ENCODE measurements at places on chromosomes 16 and 17.

DNA sequence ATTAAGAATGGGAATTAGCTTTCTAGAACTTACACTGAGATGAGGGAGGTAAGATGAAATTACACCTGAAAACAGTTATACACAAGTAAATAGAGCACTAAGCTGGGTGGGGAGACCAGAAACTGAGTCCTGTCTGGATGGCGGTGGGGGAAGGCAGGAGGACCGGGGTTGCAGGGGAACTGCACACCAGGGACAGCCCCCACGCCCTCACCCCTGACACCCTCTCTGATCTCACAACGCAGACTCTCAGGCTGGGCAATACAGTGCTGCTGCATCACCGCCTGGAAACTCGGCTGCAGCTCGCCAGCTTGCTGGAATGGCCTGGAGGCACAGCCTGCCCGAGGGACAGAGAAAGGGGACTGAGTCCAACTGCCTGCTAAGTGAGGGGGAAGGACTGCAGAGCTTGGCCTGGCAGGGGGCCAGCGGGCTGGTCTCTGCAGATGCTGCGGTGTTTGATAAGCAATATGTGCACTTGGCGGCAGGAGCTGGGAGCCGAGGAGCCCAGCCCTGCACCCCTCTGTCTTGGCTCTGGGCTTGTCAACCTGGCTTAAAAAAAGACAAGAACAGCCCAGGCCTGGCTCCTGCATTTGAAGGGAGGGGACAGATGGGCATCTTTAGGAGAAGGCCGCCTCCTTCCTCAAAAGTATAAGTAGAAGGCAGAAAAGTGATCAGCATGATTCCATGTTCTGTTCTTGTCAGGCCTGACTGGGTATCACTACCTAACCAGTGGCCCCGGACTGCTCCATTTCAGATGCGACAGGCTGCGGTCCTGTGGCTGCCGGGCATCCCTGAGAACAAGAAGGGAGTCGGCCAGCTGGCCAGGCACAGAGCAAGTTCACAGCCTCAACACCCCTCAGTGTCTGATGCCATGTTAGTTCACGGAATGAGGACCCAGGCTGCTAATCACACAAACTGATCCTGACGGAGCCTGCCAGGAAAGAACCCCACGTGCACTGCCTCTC, 30.2 kb downstream of the SPHK1 start:
- DNase-seq, result no peak

- no peak for DNase-seq
Observed at GRCh38 chr16:50235581-50235980, 30.8 kb upstream of the ADCY7 start.

DNA sequence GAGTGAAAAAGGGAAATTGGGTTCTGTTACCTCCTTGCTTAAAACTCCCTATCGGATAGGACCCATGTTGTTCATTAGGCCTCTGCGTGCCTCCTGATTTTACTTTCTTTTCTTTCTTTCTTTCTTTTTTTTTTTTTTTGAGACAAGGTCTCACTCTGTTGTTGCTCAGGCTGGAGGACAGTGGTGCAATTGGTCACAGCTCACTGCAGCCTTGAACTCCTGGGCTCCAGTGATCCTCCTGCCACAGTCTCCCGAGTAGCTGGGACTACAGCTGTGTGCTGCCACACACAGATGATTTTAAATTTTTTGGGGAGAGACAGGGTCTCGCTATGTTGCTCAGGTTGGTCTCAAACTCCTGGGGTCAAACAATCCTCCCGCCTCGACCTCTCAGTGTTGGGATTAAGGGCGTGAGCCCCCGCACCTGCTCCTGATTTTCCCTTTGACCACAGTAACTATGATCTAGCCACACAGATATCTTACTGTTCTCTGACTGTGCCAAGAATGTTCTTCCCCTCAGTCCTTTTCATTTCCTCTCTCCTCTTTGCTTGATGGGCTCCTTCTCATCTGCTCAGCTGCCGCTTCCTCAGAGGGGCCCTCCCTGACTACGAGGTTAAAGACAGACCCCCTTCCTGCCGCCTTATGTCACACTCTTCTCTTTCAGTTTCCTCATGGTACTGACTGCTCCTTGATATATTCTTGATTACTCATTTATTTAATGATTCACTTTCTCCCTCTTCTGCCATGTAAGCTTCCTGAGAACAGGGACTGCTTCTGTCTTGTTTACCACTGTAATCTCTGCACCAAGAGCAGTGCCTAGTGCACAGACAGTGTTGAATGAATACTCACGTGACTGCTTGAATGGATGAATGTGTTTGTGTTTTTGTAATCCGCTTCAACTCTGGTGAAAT, 44.3 kb downstream of the LCMT1 start:
- DNase-seq, result no peak

- no peak for DNase-seq
Observed at GRCh38 chr17:81033535-81034167, 1.3 kb upstream of the BAIAP2 start.

DNA sequence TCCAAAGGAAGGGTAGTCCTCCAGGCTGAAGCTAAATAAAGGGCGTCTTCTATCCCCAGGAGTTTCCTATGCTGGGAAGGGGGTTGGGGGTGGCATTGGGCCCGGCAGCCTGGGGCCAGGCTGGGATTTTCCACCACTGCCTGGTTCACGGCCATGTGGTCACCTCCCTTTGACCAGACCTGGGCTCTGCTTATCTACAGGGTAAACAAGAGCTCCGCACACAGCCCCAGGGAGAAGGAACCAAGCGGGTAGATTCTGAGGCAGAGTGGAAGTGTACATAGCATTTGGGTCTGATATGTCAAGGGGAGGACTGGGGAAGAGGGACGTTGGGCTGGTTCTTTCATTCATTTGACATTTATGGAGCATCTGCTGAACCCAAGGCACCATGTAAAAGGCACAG, 27.2 kb upstream of the TMEM220 start:
- DNase-seq, result no peak

DNA sequence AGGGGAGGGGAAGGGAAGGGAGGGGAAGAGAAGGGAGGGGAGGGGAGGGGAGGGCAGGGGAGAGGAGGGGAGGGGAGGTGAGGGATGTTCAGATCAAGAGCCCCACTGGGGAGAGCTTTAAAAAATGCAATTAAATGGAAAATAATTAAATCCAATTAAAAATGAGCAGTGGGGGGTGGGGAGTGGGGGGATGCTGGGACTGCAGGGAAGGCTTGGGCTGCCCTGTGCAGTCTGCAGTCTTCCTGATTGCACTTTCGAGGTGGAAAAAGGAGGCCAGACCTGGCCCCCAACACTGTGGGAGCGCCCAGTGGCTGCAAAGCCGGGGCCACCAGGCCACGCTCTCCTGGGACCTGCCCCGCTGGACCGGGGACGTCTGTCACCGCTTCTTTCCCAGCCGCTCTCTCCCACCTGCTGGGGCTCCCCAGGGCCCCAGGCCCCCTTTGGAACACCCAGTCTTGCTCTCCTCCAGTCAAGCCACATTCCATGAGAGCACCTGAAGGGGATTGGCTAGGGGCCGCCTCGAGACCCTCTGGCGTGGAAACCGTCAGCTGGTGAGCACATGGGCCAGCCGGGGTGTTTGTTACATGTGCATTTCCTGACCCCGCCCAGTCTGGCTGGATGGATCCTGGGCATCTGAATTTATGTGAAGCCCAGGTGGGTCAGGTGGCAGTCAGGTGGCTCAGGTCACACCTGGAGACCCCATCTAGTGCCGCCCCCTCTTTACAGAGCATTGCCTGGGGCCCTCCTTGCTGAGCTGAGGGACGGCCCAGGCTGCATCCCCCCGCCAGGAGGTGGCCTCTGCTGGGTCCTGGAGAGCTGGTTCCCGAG, 37.6 kb upstream of the CBFA2T3 start:
- no peak for DNase-seq

DNA sequence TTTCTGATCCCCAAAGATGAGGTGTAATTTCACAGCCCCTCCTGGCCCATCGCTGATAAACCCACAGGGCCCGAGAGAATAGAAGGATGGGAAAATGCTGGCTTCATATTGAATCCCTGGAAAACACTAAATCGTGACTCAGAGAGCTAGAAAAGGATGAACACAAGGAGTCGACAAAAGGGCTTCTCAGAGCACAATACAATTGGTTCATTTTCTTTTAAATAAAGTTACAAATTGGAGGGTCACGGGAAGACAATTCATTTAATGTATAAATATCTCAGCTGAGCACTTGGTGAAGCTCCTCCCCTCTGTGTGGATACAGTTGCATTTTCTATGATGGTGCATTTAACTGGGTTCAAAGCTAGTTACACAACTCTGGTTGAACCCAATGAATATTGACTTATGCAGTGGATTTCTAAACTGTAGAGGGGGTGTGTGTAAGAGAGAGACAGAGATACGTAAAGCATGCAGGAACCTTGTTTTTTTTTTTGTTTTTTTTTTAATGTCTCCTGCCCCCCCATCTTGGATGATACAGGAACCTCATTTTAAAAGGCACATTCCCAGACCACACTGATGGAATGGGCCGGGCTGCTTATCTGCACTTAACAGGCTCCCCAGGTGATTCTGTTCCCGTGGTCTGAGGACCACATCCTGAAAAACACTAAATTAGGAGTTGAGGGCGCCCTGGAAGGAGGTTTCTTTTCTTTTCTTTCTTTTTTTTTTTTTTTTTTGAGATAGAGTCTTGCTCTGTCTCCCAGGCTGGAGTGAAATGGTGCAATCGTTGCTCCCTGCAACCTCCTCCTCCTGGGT, 14.1 kb downstream of the TTYH2 start:
- no peak for DNase-seq

DNA sequence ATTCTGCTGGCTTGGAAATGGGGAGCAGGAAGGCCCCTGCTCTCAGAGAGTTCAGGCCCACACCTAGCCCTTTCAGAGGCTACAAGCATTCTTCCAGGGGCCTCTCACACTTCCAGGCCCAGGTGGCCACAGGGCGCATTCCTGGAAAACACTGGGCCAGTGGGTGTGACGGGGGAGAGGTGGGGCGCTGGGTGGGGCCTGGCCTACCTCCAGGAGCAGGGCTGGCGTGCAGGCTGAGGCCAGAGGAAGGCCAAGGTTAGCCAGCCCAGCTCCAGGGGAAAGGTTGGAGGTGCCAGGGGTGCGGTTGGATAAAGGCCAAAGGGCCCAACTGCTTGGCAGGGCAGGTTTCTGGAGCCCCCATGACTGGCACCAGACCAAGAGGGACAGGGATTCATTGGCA, 198.2 kb downstream of the MAF start:
- DNase-seq, result peak; percentile 67

- no peak for DNase-seq
Observed at GRCh38 chr16:68764862-68765261, 27.8 kb downstream of the CDH1 start.

GRCh38 chr17:59853168-59853918, 39.4 kb downstream of the TUBD1 start:
- peak; percentile 89 for DNase-seq

DNA sequence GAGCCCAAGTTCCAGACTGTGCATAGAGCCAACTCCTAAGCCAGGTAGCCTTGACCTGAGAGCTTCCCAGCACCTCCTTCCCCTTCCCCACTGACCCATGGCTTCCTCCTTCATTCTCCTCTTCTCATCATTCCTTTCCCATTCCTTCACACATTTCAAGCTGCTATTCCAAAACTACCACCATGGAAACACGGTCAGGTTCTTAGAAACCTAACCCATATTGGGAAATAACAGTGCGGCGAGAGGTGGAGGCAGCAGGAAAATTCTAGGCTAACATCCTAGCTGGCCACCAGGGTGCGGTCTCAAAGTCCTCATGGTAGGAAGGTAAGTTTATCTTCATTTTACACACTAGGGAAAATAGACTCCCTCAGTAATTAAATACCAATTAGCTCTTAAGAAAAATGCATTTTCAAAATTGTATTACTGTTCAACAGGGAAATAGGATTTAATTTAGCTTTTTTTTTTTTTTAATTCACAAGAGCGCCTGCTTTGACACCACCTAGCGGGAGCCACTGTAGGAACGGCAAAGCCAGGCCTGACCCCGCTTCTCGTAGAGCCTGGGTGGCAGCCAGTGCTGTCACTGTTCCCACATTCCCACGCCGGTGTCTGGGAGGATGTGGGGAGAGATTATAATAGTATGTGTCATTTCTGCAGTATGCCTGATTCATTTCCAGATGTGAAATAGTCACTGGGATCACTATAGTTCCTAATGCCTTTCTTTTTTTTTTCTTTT, 14.0 kb upstream of the SPHK1 start:
- DNase-seq, result no peak

DNA sequence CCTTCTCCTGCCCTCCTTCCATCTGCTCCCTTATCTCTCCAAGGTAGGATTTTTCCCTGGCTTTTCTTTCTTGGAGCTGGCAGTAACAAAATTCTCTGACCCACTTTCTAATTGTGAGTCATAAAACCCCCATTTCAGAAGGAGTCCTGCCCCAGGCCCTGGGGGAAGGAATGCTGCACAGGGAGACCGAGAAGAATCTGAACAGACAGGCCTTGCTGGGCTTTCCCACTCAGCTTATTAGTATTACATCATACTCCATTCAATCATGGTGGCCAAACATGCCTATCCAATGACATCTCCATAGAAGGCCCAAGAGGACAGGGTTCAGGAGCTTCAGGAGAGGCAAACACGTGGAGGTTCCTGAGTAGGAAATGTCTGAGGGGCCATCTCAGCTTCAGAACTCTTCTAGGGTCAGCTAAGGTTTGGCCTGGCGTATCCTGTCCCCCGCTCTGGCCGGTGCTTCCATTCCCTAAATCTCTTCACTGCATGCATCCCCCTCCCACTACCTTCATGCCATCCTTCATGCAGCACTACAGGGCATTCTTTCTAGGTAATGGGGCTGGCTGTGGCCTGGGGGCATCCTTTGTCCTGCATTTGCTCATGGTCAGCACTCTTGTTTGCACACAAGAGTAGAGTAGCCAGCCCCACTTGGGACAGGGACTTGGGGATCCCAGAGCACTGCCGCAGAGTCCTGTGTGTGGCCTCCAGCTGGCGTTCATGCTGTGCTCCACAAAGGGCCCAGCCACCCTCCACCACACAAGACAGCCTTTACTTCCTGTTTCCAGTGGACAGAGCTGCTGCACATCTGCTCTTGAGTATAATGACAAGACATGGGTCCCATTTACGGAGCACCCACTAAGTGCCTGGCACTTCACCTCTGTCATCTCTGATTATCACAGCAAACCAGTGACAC, 8.2 kb downstream of the SLC6A2 start:
- DNase-seq, result no peak

GRCh38 chr17:79617740-79618382, 7.0 kb upstream of the RBFOX3 start:
- DNase-seq, result no peak

DNA sequence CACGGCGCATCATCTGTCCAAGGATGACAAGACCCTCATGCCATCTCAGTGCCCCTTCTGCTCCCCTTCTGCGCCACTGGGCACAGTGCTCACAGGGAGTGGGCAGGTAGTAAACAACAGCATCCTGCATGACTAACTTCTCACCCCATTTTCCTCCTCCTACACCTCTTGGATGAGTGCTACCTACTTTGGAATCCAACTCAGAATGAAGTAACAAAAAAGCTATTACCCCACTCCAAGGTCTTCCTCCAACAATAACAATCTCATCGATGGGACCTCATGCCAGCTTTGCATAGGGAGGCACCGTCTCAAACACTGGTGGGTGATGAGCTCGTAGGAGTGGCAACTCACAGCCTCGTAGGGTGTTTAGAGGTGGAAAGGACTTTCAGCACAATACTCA, 98.6 kb upstream of the RCVRN start:
- DNase-seq, result no peak
